NCI-H1436 (cell line): ENCODE measurements at places on chromosomes 12 and 14.

GRCh38 chr12:7884689-7885088 is 12.0 kb upstream of the SLC2A14 start:
- no peak for DNase-seq

DNA sequence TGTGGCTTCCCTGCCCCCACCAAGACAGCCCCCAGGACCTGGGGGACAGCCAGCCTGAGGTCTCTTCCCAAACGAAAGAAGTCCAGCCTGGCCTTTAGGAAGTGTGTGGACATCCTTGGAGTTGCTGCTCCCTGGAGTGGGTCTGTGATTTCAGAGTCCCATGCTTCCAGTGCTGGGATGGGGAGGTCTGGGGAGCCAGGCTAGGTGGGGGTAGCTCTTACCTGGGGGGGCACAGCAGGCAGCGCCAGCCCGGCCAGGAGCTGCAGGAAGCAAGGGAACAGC is 509 bp downstream of the PGF start:
- no peak for DNase-seq

DNA sequence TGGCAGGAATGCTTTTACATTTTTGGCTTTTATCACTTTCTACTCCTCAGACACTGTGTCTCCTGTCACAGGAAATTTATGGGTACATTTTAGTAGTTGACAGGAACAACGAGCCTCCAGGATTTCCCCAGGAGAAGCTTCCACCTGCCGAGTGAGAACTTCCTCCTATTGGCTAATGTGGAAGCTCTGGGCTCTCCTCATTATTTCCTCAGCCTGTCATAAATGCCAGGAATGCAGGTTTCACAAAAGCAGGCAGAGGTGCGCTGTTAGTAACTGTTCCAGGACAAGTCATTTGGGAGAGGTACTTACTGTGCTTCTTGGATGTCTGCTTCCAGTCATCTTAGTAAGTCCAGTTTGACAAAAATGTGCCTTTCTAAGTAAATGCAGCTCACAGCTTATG is 19.1 kb upstream of the DCP1B start:
- DNase-seq = no peak

DNA sequence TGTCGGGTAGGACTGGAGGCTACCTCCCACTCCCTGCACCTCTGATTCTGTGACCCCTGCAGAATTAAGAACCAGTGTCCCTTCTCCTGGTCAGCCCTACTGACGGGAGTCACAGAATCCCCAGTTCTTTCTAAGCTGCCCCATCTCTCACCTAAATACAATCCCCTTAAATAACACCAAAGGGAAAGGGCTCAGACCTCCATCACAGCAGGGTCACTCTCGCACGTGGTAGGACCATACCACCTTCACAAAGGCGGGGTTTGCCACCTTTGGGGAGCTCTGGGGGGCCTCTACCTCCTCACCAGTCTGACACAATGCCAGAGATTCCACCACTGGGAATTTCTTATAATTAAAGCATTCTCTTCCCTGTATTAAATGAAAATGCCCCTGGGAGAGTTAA is 35.6 kb downstream of the DAD1 start:
- no peak for DNase-seq

DNA sequence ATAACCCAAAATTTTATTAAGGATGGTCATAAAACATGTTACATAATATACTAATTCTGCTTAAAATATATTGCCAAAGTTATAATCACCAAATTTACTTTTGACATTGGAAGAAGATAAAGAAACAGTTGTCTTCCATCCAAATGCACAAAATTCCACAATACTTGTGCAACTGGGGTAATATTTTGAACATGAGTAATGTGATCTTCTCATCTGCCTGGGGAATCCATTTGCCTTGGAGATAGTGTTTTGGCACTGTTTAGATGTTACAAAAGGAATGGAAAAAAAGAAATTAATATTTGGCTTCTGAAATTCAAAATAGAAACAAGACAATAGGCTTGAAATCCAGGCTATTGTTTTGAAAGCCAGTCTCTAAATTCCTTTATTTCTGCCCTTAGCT is 9.1 kb downstream of the GPR19 start:
- no peak for DNase-seq

GRCh38 chr12:51636581-51636980 is 45.5 kb downstream of the SCN8A start:
- no peak for DNase-seq

DNA sequence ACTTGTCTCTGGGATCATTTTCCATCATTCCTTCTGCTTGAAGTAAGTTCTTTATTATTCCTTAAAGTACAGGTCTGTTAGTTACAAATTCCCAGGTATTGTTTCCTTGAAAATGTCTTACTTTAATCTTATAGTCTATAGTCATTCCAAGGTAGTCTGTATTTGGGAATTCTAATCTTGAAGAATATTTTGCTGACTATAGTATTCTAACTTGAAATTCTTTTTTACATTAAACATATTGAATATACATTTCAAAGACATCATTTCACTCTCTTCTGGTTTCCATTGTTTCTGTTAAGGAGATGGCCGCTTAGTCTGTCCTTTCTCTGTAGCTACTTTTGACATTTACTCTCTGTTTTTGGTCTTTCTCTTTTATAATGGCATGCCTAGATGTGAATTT is 399.8 kb downstream of the TMEM117 start:
- DNase-seq = no peak

DNA sequence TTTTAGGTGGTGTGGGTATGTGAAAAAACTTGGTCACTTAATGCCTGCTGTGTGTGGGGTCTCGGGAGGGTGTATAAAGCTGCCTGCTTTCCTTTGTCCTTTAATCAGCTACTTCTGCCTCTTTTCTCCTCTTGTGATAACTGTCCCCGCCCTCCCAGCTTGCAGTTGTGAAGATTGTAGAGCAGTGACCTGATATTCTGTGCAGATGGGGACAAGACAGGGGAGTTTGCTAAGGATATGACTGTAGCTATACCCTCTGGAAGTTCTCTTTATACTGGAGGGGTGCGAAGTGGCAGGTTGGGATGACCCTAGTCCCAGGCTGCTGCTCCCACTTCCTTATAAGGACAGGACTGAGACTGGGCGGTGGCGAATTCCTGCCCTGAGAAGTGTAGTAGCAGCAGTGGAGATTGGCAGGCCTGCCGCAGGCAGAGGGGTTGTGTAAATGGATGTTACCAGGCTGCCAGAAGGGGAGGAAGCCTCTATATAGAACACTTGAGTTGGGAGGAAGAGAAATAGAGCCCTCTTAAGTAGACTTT is 835 bp downstream of the MYL6 start:
- no peak for DNase-seq

DNA sequence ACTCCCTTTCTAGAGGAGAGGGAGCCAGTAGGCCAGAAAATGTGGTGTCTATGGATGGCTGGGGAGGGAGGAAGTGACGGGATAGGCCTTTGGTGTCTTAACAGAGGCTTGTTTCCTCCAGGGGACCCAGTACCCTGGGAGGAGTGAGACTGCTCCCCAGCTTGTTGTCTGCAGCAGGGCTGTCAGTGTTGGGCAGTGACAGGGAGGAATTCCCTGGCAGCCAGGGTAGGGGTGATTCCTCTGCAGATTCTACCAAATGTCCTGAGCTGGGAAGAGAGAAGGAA is 64.0 kb downstream of the GALNT16 start:
- DNase-seq = no peak

- DNase-seq = no peak
Observed at GRCh38 chr14:68759017-68759560, 33.8 kb downstream of the ZFP36L1 start.

DNA sequence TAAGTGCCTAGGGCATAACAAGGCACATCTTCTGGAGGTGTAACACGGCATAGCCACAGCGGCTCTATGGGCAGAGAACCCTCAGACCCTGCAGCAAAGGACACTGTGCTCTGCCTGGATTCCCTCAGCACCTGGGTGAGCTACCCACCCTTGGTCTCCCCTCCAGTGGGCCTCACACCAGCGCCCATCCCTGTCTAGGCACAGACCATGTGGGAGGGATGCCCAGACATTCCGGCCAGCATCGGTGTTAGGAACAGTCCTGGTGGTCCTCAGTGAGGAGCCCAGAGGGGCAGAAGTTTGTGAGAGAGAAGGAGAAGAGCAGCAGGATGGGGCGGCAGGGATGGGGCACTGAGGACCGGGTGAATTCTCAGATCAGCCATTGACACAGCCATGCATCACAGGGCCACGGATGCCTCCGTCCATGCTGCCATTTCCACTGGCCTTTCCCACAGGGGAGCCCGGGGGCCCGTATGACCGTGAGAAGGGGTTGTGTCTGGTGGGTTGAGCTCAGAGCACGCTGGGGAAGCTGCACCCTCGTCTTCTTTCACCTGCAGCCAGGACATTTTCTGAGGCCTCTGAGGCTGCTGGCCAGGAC is 282.7 kb upstream of the SFSWAP start:
- DNase-seq = no peak

DNA sequence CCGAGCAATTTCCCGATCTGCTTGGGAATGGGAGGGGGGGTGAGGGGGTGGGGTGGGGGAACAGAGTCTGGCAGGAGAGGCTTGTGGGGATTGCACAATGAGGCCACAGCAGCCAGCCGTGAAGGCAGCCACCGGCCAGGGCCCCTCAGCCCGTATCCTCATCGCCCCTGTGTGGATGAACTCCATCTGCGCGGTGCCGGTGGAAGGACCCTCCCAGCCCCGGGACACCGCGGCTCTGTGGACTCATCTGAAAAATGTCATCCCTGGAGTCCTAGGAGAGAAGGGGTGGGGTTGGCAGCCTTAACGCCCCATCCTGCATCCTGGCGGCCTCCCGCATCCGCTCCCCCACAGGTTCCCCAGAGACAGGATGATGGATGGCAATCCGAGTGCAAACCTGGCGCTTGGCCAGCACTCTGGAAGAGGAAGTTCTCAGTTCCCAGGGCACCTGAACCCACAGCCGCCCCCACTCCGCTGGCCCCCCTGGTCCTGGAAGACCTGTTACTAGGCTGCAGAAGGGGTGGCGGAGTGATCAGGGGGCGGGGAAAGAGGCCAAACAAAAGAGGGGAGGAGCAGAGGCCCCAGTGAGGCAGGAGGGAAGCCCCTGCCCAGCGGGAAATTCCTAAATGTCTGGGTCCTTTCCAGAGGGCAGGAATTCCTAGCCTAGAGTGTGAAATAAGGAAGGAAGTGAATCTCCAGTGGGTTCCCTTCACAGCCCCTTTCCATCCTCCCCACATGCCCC is 1.2 kb upstream of the TNFAIP2 start:
- DNase-seq = peak; percentile 97

DNA sequence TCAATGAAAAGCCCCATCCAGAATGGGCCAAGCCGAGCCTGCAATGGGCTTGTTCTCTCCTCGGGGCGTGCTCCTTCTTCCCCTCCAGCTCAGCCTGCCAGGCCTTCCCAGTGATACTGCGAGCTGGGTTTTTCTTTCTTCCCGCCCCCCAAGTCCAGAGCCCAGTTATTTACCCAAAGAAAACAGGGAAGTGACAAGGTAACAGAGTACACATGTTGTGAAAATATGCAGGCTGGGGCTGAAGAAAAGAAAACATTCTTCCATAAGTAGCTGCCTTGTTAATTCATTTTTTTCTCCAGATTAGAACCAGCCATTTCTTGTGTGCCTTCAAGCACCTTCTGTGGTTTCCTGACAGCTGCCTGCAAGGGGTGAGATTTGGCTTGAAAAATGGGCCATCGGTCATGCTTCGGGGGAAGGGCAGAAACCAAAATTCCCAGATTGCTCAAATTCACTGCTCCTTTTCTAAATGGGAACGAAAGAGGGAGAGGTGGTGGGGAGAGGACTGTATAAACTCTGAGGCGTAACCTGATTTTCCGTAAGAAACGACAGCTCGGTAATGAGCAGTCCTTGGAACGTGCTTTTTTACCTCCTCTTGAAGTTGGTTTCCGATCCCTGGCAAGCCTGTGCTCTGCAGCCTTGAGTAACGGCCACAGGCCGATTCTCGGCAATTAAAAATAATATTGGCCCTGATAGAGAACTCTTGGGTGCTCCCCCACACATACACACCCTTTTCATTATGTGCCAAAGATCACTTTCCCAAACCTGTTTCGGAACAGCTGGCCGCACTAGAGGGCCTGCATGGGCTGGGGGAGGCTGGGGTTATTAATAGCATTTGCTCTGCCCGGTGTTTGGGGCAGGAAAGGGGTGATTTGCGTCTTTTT is 229.4 kb downstream of the ZFP36L1 start:
- no peak for DNase-seq

- no peak for DNase-seq
Observed at GRCh38 chr12:54996205-54996604, 11.6 kb upstream of the TESPA1 start.

DNA sequence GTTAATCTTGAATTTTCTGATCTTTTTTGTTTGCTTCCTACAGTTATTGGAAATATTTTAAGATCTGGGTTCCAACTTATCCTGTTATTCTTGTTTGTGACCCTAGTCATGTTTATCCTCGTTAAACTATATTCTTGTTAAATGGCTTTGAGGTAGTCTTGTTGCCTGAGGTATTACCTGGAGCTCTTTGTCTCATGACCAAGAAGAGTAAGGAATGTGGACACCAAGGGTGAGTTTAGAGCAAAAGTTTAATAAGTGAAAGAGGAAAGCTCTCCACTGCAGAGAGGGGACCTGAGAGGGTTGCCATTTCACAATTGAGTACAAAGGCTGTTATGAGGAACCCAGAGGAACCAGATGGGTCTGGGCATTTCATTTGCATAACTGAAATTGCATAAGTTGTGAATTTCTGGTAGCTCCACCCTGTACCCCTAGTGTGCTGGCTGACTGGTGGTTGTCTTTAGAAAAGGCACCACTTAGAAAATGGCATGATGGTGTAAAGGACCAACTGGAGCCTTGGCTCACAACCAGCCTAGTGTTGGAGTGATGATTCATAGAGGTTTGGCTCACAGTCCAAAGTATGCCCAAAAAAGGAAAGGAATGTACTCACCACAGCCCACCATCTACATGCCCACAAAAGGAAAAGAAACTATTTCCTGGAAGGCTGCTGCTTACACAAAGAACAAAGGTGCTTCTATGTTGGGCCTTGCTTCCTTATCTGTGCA is 36.7 kb upstream of the RESF1 start:
- DNase-seq = no peak

- DNase-seq = no peak
Observed at GRCh38 chr12:107284692-107285091, 191.3 kb upstream of the CRY1 start.

DNA sequence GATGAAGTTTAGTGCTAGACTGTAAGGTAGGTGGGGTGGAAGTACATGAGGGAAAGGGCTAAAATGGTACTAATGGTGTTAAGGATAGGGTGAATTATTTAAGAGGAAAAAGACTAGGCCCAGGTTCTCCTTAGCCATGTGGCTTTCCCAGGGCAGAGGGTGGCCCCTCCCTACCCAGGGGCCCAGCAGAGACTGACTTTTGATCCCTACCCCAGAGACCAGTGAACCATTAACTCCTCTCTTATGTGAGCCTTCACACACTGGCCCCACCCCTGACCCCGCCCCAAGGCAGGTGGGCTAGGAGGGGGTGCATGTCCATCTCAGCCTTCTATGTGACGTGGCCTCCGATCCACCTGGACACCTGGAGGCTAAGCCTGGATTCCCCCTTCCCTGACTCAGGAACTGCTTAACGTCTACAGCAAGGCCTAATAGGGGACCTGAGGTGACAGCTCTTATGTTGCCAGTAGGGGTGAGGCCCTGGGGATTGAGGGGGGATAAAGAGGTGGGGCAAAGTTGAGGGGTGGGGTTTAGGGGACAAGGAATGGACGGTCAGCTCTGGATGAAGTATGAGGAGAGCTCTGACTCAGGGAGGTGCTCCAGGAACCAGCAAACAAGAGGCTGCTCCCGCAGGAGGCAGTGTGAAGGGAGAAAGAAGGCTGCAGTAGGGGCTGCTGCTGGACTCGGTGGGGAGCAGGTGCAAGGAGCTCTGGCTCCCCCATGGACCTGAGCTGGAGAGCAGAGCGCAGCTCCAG is 757 bp downstream of the SLC39A5 start:
- DNase-seq = no peak

- peak; percentile 27 for DNase-seq
Observed at GRCh38 chr14:106044949-106045596, 518.7 kb downstream of the TMEM121 start.

- DNase-seq = peak; percentile 76
Observed at GRCh38 chr12:122399592-122400373, 22.7 kb downstream of the CLIP1 start.

- DNase-seq = no peak
Observed at GRCh38 chr14:76779221-76780057, 18.2 kb downstream of the VASH1 start.
